ENCODE measurements at places on chromosomes 11 and 22.

GRCh38 chr11:47857485-47857884 is 9.3 kb upstream of the NUP160 start:
- no peak for DNase-seq

DNA sequence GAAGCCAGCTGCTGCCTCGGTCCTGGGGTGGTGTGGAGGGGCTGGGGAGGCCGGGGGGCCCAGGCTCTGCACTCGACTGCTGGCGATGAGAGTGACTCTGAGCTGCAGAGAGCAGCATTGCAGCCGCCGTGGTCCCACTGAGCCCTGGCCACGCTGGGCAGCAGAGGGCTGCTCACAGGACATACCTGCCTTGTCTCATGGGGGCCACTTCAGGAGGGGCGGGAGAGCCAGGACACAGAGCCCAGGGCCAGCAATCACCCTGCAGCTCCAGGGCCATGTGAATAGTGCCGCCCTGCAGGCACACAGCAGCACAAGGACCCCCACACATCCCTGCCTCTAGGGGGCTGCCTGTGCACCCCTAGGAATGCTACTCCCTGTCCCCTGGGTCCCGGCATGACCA is 147.0 kb downstream of the CRYBB2 start:
- DNase-seq, result no peak

- DNase-seq, result no peak
These were observed 345.0 kb downstream of the TBC1D22A start for GRCh38 chr22:47107431-47107830.

DNA sequence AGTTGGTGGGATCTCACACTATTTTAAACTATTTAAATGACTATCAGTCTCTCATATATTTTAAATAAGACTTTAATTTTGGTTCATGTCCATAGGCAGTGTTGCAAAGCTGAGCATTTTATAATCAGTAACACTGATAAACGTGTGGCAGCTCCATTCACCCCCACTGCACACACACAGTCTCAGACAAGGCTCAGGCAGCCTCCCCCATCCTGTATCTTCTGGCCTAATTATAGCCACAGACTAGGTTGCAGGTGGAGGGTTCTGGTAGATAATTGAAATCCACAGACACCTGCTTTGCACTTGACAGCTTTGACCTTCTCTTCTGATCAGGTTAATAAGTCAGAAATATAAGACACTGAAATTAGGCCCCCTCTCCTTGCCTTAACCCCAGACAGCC is 118.5 kb upstream of the LDLRAD3 start:
- no peak for DNase-seq

- DNase-seq, result no peak
These were observed 87.9 kb downstream of the INSC start for GRCh38 chr11:15202626-15203025.

DNA sequence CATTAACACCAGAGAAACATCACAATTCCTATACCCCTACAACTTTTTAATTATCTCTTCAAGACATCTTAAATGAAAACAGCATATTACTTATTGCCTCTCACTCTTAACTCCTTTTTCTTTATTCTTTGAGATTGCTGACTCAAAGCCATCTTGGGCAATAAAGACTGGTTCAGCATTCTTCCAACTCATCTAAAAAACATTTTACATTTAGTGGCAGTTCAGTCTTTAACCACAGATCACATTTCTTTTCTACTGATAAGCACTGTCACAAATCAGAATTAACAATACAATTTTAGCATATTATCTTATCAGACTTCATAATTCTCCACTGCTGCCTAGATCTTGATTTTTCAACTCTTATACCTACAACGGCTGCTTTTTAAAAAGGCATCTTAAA is 34.0 kb downstream of the SIK3 start:
- no peak for DNase-seq

DNA sequence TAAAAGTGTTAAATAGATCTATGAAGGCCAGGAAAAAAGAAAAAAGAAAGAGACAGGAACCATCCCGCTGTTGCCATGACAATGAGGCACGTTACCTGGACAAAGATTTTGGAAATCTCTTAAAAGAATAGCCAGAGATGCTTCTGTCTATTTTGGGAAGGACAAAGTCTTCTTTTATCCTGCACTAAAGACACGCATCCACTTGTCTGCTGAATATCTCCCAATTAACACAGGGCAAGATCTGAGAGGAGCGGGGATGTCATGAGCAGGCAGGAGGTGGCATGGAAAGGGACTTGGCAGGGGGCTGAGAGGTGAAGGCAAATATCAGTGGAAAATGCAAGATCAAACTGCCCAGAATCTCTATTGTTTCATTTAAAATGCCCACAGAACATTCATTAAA is 153.8 kb upstream of the BLID start:
- DNase-seq, result no peak

DNA sequence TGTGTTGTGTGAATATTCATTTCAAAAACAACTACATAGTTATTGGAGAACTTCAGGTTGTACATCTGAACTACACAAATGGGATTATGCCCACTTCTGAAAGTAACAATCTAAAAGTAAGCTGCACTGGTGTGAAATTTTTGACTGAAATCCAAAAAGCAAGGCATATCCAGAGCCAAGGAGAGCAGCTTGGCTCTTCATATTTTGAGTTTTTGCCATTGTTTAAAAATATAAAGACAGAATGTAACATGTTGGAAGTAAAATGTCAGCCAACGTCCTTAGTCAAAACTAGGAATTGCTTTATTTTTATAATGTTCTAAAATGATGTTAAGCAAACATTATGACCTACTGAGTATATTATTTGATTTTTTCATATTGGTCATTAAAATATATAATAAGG is 45.8 kb upstream of the NOX4 start:
- no peak for DNase-seq

DNA sequence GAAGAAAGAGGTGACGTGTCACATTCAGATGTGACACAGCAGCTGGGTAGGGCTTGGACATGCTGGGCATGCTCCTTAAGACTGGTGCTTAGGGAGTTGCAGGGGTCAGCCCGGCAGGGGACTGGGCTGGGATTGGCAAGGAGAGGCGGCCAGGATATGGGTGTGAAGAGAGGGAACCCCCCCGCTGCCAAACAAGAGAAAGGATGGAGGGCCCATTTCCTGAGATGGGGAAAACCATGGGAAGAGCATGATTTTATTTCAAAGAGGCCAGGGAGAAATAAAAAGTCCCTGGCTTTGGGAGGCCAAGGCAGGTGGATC is 5.3 kb downstream of the ATF4 start:
- no peak for DNase-seq

DNA sequence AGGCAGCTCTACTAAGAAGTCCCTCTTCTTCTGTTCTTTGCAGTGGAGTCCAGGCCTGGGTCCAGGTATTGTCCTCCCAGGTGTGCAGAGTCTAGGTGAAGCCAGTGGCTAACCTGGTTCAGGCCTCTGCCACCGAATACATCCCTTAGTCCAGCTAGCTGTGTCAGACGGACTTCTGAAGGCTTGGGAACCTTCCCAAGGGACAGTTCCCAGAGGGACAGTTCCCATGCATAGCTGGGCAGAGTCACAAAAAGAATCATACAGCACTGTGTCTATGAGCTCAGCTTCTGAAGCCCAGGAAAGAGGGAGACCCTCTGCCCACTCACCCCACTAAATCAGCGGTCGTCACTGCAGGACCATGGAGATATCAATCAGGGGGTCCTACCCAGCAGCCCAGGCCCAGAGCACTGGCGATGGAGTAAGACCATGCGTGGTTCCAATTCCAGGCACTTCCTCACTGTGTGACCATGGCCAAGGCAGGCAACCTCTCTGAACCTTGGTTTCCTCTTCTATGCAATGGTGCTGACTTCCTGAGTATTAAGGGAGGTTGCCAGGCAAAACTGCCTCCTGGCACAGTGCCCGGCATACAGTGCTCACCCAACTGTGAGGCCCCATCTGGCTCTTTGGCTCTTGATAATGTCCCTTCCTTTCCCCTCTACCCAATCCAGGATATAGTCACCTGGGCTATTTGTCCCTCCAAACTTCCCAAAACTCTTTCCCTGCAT is 3.4 kb downstream of the MS4A10 start:
- DNase-seq, result no peak

DNA sequence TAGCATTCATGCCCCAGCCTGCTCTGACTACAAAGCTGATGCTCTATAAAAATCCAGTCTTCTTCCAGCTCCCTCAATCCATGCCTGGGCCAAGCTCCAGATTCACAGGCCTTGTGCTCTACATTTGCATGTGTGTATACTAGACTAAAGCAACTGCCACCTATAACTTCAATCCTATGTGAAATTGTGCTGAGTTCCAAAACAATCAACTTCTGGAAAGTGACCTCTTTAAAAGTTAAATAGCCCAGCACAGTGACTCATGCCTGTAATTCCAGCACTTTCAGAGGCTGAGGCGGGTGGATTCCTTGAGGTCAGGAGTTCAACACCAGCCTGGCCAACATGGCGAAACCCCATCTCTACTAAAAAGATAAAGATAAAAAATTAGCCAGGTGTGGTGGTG is 114.3 kb upstream of the ZC3H12C start:
- no peak for DNase-seq

DNA sequence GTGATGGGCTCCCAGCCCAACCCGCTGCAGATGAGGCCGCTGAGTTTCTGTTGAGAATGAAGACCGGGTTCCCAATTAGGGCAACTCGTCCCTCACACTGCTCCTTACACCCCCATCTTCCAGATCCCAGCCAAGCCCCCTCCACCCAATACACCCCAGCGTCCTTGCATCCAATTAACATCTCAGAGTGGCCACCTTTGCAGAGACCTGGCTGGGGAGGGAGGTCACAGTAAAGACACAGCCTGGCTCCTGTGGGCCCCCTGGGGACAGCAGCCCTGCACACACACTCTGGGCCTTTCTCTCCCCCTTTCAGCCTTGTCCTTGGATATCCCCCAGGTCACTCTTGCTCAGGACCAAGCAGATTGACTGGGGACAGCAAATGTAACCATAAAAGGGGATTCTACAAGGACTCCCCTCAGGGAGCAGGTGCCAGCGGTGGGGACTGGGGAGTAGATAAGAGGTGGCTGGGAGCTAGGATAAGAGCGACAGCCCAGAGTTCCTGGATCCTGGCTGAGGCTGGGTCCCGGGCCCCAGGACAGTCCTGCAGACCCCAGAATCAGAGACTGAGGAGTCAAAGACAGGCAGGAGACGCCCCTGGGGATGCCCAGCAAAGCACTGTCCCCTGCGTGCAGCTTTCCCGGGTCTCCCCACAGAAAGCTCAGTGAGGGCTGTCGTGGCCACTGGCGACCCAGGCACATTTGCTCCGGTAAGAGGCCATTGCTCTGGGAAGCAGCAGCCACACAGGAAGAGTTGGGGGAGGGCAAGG is 8.4 kb downstream of the APOBEC3A start:
- no peak for DNase-seq

- no peak for DNase-seq
These were observed 5.9 kb downstream of the ARL2 start for GRCh38 chr11:65019824-65020223.

DNA sequence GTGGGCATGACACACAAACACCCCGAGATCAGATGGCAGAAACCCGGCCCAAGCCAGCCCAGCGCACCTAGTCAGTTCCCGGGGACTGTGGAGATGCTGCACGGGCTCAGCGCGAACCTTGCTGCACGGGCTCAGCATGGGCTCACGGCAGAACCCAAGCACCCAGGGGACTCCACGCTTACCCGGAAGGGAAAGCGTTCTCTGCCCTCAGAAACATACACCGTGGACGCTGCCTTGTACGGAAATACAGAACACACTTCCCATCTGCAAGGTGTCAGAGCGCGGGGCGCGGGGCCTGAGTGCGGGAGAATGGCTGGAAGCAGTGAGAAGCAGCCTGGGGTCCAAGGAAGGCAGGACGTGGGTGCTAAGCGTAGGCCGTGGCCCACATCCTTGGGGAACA is 319.9 kb downstream of the NTM start:
- no peak for DNase-seq

GRCh38 chr11:46667043-46667481 is 33.4 kb downstream of the ARHGAP1 start:
- no peak for DNase-seq

GRCh38 chr22:45422237-45422983 is 8.9 kb downstream of the RIBC2 start:
- DNase-seq, result no peak

DNA sequence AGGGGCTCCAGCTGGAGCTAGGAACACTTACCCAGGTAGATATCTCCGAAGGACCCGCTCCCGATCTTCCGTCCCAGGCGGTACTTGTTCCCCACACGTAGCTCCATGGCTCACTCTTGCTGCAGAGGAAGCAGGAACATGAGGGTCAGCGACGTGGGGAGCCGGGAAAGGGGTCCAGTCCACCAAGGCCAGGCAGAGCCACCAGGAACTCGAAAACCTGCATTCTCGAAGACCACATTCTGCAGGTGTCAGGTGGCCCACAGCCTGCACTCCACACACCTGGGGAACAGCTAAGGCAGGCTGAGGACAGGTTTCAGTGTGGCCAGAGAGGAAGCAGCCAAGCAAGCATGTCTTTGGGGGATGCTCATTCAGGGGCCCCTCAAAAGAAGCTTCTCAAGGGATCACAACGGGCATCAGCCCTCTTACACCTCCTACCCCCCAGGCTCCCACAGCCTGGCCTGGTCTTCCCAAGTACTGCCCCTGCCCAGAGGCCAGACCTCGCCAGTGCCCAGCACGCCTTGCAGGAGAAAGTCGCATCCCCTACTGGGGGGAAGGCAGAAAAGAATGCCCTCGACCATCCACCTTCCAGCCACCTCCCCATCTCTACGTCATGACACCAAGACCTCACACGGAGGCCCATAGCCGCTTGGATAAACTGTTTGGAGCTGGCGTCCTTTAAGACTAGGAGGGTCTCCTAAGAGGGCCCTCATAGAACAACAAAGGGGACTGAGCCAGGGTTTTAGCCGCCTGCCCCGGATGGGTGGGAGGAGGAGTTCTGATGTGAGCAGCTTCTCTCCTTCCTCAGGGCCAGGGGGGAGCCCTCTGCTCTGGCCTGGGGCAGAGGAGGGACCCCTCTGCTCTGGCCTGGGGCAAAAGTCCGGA is 2.9 kb downstream of the CSNK1E start:
- no peak for DNase-seq

DNA sequence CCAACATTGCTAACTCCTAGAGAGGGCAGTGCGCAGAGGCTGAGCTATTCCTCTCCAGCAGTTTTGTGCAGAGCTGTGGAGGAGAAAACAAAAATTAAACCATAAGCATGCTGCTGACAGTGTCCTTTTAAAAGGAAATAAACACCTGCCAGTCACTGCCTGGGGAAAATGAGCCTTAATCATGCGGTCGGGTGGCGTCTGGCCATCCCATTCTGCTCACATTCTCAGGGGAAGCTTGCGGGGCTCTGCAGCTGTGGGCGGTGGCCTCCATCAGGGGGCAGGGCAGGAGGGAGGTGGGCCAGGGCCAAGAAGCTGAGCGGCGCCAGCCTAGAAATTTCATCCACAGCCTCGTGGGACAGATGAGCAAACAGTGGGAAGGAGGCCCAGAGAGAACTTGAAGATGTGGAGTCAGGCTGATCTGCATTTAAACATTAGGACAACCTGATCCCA is 71.0 kb upstream of the TP53I11 start:
- DNase-seq, result no peak

- no peak for DNase-seq
These were observed 9.5 kb upstream of the CREB3L1 start for GRCh38 chr11:46267930-46268329.

Data from stimulated activated CD8-positive, alpha-beta memory T cell treated with anti-CD3 and anti-CD28 coated beads, Interleukin-7, amount 100 ng/mL, for 1 hour (primary cell).